ENCODE measurements at places on chromosomes 7 and 10. TPM values are rescaled to one million over a fixed set of nuclear protein-coding genes. Genes with fewer than 3 reads are reported as not detected.

DNA sequence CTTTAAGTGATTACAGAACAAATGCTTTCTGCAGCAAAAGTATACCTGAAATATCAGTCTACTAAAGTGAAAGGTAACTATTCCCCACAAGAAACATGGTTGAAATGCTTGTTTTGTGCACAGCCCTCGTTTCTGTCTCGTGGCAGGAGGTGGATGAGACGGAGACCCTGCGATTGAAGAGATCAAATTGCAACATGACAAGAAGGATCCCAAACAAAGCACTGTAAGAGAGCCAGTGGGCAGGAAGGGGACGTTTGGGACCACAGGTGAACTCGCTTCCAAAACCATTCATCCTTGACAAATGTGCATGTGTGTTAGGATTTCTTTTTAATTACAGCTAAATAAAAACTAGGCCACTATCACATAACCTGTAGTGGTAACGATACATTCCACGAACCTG lies 192.6 kb downstream of the CCSER2 start:
- DNase-seq, result no peak

- DNase-seq, result no peak
Measured at GRCh38 chr7:29013082-29013695, 55.1 kb upstream of the TRIL start.

DNA sequence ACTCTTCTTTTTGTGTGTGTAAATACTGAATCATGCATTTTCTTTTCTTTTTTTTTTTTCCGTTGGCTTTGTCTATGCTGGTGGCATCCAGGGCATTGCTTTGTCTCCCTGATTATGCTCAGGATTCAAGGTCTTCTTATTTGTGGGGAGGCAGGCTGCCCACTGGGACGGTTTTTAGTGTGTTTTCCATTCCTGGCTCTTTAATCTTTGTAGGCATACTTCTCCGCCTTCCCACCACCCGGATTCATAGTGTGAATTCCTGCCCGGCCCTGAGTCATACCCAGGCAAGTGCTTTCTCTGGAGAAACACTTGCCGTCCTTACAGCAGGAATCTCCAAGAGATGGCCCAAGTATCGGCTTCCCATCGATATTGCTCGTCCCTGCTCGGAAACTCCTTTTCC lies 5.2 kb downstream of the ZNF655 start:
- peak; percentile 65 for DNase-seq

GRCh38 chr10:26112532-26112931 lies 104.0 kb upstream of the GAD2 start:
- DNase-seq, result no peak

DNA sequence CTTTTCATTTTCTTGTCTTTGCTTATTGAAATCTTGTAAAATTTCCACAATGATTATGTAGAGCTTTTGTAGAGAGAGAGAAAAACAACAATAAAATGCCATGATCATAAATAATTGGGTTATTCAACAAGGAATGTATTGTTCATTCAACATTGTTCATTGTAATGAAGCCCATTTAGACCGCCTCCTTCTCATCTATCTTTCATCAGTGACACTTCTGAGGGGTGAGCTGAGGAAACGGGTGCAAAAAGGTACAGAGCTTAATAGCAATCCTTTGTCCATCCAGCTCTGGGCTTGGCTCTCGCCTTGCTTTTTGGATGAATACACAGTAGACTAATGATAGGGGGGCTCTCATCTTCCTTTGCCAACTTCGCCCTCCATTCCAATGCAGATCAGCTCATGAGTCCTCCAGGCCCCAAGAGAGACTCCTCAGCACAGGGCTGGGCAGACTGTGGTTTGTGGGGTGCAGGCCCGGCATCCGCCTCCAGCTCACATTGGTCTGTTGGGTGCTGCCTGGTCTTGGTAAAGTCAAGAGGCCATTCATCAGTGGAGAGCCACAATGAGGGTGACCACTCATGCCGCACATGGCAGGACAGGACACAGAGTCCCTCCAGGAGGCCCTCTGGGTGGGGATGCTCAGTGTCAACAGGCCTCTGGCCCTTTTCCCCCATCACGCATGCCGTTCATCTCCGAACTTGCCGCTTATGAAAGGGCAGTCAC lies 17.9 kb upstream of the PPA1 start:
- DNase-seq, result no peak

DNA sequence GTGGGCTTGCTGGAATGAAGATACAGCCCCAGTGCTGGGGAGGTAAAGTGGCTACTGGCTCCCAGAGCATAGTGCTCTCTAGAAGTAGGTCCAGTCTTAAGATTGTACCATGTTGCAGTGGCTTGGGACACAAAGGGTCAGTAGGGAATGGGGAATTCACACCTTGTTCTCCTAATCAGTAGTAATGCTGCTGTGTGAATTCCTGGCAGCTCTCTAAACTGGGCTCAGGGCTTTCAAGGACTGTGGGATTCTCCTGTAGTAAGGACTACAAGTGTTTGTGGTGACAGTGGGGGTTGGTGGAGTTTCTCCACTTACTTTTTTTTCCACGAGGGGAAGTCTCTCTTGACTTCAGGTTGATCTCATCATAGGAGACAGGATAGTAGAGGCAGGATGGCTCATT lies 226.2 kb upstream of the TEX47 start:
- no peak for DNase-seq

GRCh38 chr7:137354961-137355360 lies 11.4 kb upstream of the PTN start:
- no peak for DNase-seq

- DNase-seq, result no peak
Measured at GRCh38 chr10:6148251-6148701, 54.5 kb upstream of the PFKFB3 start.

- DNase-seq, result no peak
Measured at GRCh38 chr10:121662945-121663917, 65.0 kb upstream of the FGFR2 start.

DNA sequence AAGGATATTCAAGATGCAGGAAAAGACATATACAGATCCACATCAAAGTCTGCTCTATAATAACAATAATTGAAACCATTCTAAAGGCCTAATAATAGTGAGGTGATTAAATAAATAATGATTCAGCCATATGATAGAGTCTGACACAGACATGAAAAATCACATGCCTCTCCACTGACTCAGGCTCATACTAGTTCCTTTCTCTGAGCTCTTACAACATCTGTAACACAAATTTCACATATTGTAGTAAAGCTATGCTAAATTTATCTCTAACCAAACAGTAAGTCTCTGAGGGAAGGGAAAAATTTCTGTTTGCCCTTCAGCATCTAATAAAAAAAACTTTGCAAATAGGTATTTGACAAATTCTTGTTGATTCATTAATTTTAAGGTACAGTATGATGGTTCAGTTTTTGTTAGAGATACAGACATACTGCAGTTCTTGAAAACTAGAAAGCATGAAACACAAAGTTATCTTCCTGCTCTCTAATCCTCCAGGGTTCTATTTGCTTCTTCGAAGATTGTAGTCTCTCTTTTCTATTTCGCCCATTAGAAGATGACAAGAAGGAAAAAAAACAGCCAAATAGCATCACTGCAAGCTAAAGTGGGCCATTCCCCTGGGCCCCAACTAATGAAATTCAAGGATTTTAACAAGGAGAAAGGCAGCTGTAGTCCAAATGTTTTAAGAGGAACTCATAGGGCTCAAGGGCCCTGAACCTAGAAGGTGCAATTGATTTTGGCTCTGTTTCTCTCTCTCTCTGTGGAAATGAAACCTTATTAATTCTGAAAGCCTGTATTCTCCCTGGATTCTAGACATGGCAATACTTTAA lies 53.9 kb downstream of the CUBN start:
- DNase-seq, result peak; percentile 84

The LDB3 gene
- not detected for total RNA-seq

All from foreskin keratinocyte (primary cell).